ENCODE measurements at places on chromosomes 16 and 17.

- peak; percentile 8 for DNase-seq
Observed at GRCh38 chr16:50548125-50548908, at the start of gene NKD1. NKD1 (plus strand) TSS chr16:50548396; CDS start chr16:50548554, 158 bp downstream.

DNA sequence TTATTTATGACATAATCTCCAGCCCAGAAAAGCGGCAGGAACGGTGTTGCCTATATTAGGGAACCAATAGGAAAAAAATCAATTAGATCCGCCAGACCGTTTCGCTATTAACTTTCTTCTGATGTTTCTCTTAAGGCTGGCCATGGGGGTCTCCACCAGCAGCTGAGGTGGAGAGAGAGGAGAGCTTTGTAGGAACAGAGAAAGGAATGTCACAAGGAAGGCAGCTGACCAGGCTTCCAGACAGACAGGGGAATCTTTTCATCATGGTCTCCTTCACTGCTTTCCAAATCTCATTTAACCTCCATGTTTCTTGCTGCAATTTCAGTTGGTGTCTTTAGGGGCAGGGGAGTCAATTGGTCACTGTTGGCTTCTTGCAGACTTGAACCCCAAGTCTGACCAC is 8.9 kb upstream of the SEZ6 start:
- DNase-seq = no peak

GRCh38 chr16:72475688-72476087 is 303.7 kb upstream of the PMFBP1 start:
- no peak for DNase-seq

- no peak for DNase-seq
Observed at GRCh38 chr16:86833136-86833535, 254.8 kb downstream of the FOXL1 start.

GRCh38 chr16:19348578-19349315 is 63.2 kb downstream of the CLEC19A start:
- DNase-seq = no peak

- DNase-seq = peak; percentile 62
Observed at GRCh38 chr16:76910931-76911330, 280.1 kb upstream of the MON1B start.

- DNase-seq = no peak
Observed at GRCh38 chr17:29141514-29141876, 38.7 kb downstream of the MYO18A start.

DNA sequence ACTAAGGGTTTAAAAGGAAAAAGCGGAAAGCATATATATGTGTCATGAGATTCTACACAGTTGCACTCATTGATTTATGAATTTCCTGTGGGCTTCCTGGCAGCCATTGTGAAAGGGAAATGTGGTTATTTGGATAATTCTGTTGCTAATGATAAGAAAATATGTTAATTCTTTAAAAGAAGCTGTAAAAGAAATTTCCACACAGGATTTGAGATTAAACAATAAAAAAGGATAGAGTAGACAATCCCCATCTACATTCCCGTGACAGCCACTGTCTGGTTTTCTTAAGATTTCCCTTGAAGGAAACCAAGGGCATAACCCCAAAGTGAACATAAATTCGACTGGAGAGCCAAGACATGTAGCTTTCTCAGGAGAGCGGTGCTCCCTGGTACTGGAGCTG is 397.5 kb downstream of the CPPED1 start:
- no peak for DNase-seq

- no peak for DNase-seq
Observed at GRCh38 chr17:7144213-7144612, 29.6 kb upstream of the ASGR2 start.

- DNase-seq = no peak
Observed at GRCh38 chr17:59451706-59452105, 113.7 kb upstream of the DHX40 start.

DNA sequence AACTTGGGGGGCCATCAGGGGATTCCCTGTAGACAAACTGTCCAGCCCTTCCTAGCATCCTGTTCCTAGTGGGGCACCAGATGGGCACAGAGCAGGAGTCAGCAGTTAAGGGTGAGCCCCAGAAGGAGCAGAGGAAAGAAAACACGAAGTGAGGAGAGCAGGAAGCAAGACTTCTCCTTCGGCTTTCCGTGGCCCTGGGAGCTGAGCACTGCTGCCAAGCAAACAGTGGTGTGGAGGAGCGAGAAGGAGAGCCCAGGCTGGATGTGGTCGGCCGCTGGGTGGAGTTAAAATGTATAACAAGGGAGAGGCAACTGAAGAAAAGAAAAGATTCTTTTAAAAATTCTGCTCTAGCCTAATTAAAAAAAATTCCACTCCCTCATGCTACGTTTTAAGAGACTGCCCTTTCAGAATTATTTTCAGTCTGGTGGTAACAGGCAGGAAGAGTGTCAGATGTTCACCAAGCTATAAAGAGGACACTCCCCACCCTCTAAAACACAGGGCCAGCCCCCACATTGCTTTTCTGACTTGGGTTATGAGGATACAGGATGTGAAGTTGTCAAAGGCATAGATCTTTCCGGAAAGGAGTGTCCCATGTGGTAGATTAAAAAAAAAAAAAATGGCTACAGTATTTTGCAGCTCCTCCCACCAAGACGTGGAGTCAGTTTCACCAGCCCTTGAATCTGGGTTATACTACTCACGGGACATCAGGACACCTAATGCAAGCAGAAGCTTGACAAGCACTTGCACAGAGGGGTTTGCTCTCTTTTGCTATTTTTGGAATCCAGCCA is 74.9 kb upstream of the ZFHX3 start:
- DNase-seq = no peak

- no peak for DNase-seq
Observed at GRCh38 chr16:65120831-65121721, 787 bp downstream of the CDH11 start.

- DNase-seq = no peak
Observed at GRCh38 chr16:79184464-79185030, 416.0 kb downstream of the MAF start.

GRCh38 chr17:14919094-14919493 is 346.0 kb downstream of the PMP22 start:
- no peak for DNase-seq

- no peak for DNase-seq
Observed at GRCh38 chr17:13051915-13052314, 34.1 kb upstream of the ELAC2 start.

GRCh38 chr16:74778646-74779045 is 4.0 kb upstream of the FA2H start:
- DNase-seq = no peak

- no peak for DNase-seq
Observed at GRCh38 chr17:45857977-45858708, 13.5 kb downstream of the SPPL2C start.

DNA sequence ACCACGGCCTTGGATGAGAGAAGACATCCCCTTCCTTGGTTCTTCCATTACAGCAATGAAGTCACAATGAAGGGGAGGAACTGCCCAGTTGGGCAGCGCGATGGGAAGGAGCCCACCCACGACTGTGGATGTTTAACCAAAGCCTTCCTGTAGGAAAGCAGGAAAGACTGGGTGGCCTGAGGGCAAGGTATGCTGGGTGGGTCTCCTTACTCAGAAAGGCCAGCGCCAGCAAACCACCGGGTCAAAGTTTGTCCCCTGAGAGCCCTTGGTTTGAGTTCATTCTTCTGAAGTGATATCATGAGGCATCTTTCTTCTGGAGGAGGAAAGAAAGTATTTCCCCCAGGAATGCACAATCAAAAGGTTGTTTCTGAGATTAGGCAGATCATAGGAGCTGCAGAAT is 105.2 kb downstream of the C16orf95 start:
- no peak for DNase-seq

GRCh38 chr17:49976163-49976827 is 7.3 kb downstream of the DLX4 start:
- DNase-seq = no peak

GRCh38 chr16:51755577-51756355 is 604.7 kb upstream of the SALL1 start:
- no peak for DNase-seq

GRCh38 chr17:51258756-51259563 is 889 bp downstream of the MBTD1 start:
- DNase-seq = no peak

DNA sequence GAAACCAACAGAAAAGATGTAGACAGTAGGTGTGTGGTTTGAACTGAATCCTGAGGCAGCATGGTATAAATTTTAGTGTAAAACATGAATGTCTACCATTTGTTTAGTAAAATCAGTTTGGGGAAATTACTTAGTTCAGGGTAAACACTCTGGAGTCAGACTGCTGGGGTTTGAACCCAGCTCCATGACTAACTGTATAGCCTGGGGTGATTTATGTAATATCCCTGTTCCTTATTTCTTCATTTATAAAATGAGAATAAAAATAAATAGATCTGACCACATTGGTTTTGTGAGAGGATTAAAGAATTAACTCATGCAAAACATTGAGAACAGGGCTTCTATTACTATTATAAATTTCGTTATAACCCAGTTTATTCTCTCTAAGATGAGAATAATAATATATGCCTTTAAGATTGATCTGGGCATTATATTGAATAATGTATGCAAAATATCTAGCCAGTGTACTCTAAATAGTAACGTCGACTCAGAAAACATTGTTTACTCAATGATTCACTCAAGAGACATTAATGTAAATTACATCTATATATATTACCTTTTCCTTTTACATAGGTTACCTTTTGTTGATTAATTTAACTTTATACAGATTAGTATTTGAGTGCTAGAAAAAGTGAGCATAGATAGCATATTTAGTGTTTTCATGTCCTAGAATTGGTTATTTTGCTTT is 120.6 kb upstream of the KCNJ16 start:
- no peak for DNase-seq

DNA sequence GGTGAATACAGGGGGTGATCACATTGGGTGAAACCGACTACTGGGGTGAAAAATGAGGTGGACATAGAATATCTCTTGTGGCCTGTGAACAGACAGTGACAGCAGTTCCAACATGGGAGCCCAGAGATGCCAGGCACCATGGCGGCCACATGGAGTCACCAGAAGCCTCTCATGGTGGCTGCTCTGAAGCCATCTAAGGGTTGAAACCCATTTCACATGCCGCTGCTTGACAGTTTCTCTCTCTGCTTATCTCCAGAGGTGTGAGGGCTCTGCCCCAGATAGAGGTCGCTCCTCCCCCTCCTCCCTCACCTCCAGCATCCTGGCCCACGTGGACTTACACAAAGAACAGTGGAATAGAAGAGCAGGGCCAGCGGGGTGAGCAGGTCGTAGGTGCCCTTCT is 37.9 kb upstream of the PIK3R6 start:
- no peak for DNase-seq

GRCh38 chr17:69062860-69063581 is 2.3 kb upstream of the ABCA9 start:
- DNase-seq = no peak

- DNase-seq = no peak
Observed at GRCh38 chr17:17140590-17140980, 65.5 kb downstream of the PLD6 start.

GRCh38 chr17:71330099-71330375 is 790.8 kb upstream of the SOX9 start:
- DNase-seq = no peak

DNA sequence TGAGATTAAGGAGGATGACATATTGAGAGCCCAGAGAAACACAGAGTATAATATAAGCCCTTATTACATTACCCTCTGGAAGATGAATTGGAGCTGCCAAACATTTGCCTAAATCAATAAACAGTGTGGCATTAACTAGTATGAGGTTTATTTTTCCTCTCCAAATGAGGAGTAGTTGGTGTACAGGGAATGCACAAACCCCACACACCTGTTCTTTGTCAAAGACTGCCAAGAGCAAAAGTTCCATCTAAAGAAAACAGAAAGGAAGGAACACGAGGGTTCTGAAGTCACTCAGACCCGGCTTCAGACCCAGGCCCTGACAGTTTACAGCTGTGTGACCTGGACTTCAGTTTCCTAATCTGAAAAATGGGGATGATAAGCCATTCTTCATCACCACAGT is 138.1 kb downstream of the SHISA9 start:
- no peak for DNase-seq

GRCh38 chr16:80743273-80743672 is 61.1 kb downstream of the CDYL2 start:
- DNase-seq = no peak

DNA sequence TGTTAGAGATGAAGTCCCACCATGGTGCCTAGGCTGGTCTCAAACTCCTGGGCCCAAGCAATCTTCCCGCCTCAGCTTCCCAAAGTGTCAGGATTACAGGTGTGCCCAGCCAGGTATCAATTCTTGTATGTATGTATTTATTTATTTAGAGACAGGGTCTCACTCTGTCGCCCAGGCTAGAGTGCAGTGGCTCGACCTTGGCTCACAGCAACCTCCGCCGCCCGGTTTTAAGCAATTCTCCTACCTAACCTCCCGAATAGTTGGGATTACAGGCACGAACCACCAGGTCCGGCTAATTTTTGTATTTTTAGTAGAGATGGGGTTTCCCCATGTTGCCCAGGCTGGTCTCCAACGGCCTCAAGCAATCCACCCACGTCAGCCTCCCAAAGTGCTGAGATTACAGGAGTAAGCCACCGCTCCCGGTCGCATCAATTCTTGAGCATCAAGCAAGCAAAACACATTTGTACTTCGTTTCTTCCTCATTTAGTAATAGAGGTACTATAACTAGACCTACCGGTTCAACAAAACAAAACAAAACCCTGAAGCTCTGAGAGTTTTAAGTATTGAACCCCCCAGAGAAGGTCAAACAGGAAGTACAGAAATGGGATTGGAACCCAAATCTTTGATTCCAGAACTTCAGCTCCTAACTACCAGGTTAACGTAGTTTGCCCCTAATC is 1.0 kb upstream of the ZNF500 start:
- no peak for DNase-seq

- no peak for DNase-seq
Observed at GRCh38 chr16:88287219-88287618, 95.5 kb upstream of the ZNF469 start.
